ENCODE measurements at places on chromosomes 16 and 17. TPM values are rescaled to one million over a fixed set of nuclear protein-coding genes. Genes with fewer than 3 reads are reported as not detected.

The RNF43 gene
- total RNA-seq = 1.3 TPM

GRCh38 chr17:16989953-16990860 is 18.3 kb upstream of the TNFRSF13B start:
- DNase-seq = no peak

The LITAFD gene
- not detected for total RNA-seq

DNA sequence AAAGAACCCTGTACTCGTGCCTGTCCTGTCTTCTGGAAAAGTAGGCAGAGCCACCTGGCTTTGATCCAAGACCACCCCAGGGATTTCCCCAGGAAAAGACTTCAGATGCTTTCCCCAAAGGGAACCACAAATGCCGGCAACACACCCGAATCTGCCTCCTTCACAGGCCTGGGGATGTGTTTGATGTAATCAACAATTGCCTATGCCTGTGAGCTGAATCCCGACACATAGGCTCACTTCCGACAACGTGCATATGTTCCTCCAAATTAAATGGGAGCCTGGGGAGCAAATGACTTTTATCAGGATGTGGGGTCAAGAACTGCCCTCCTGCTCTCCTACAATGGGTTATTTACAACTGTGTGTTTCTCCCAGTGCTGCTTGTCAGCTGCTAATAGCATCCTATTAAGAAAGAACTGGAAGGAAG is 535.2 kb upstream of the CDH11 start:
- no peak for DNase-seq

The KRTAP4-4 gene
- total RNA-seq = not detected

The TP53TG3 gene
- total RNA-seq = not detected

The ACAP1 gene
- total RNA-seq = 9.4 TPM

The TBC1D3I gene
- total RNA-seq = 0.89 TPM

The TSPAN10 gene
- 0.83 TPM for total RNA-seq

GRCh38 chr16:4938683-4939030 is 1.7 kb upstream of the PPL start:
- no peak for DNase-seq
